ENCODE measurements at places on chromosomes 1 and 21. TPM values are rescaled to one million over a fixed set of nuclear protein-coding genes. Genes with fewer than 3 reads are reported as not detected.

VHLL gene
- not detected for total RNA-seq

FALEC gene
- total RNA-seq: not detected

SLC44A3 gene
- 9.3 TPM for total RNA-seq

BRDT gene
- total RNA-seq: not detected

LRRN2 gene
- total RNA-seq: 5.4 TPM

ABCA4 gene
- total RNA-seq: not detected

KDM5B gene
- total RNA-seq: 18.6 TPM

CYP4Z1 gene
- total RNA-seq: not detected

ASH1L gene
- total RNA-seq: 13.4 TPM

F3 gene
- 246 TPM for total RNA-seq

CNKSR1 gene
- total RNA-seq: 14.8 TPM

KCNJ10 gene
- not detected for total RNA-seq

S1PR1 gene
- total RNA-seq: 1.7 TPM

ZNF593OS gene
- not detected for total RNA-seq

KISS1 gene
- total RNA-seq: 24.7 TPM

GBP2 gene
- total RNA-seq: 2.2 TPM

NPR1 gene
- total RNA-seq: 0.92 TPM

CA6 gene
- total RNA-seq: not detected

C21orf91 gene
- total RNA-seq: 5.3 TPM

B3GALT2 gene
- not detected for total RNA-seq

S100A14 gene
- total RNA-seq: 11.2 TPM

SLC22A15 gene
- total RNA-seq: 2.6 TPM

MAN1C1 gene
- 0.63 TPM for total RNA-seq

CD1E gene
- total RNA-seq: not detected

PTPRU gene
- 28.1 TPM for total RNA-seq
